Activated T-cell treated with anti-CD3 and anti-CD28 coated beads, Interleukin-2, amount 50 U/mL, for 72 hours (primary cell): ENCODE measurements at places on chromosomes 2 and 18.

GRCh38 chr2:46050489-46050888 lies 246.7 kb upstream of the EPAS1 start:
- no peak for DNase-seq

GRCh38 chr2:150491943-150492342 lies 4.5 kb upstream of the RND3 start:
- DNase-seq, result no peak

- no peak for DNase-seq
These were observed 663.6 kb upstream of the NRXN1 start for GRCh38 chr2:51695531-51695930.

DNA sequence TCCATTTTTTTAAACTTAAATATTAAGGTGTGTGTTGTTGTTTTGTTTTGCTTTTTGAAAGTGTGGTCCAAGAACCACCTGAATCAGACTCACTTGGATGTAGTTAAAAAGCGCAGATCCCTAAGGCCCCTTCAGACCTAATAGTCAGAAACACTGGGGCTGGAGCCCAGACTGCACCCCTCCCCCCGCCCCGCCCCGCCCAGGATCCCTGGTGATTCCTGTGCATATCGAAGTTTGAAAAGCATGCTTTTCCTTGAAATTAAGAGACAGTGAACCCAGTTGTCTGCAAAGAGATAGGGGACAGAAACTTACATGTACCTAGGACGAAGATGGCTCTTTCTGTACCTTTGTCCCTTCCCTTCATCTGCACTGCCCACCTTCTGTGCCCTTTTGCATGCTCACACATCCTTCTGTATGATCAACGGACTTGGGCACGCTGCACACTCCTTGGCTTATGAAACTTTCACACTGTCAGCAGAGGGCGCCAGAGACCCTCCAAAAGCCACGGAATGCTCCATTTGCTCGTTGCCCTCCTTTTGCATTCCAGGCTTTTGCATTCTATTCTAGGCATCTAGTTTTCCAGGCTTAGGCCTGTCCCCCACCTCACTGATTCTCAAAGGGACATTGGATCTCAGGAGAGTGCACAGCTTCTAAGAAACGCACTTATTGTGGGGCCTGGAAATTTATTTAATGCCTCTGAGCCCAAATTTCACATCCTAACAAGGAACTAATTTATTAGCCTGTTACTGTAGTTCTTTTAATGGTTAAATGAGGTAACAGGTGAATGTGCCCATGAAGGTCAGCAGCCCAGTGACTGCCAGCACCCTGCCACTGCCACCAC lies 32.8 kb upstream of the SLC14A1 start:
- peak; percentile 74 for DNase-seq

DNA sequence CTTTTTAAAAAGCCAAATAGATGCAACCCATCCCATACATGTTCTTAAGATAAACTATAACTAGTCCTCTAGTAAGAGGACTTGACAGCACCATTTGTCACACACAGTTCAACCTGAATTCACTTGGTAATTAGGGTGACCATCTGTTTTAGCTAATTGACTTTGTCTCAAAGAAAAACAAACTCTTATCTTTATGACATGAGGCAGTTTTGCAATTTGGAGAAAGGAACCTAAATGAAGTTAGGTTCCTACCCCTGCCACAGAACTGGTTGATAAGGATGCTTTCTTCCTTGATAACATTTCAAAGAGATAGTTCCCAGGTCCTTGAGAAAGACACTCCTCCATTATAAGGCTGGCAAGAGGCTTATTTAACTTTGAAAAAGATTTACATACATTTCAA lies 57.4 kb upstream of the LRRTM1 start:
- no peak for DNase-seq

- no peak for DNase-seq
These were observed 34.1 kb upstream of the FAM110C start for GRCh38 chr2:80378-80777.

DNA sequence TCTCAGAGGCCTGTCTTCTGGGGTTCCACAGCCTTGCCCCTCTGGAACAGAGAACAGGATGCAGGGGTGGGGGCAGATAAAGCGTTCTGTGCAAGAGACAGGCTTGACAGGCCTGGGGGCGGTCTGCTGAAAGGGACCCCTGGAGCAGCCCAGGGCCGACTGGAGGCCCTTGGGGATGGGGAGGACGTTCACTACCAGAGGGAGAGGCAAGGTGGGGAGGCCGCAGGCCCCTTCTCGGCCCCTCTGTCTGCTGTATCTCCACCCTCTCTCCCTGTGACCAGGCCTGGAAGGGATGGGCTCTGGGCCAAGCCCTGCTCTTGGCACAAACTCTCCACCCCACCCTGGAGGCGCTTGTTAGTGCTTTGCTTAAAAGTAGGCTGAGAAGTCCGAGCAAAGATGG lies 27.3 kb upstream of the INHBB start:
- DNase-seq, result no peak

GRCh38 chr2:207692206-207693065 lies 19.0 kb upstream of the CCNYL1 start:
- peak; percentile 47 for DNase-seq
